ENCODE measurements at places on chromosomes 13 and 19.

DNA sequence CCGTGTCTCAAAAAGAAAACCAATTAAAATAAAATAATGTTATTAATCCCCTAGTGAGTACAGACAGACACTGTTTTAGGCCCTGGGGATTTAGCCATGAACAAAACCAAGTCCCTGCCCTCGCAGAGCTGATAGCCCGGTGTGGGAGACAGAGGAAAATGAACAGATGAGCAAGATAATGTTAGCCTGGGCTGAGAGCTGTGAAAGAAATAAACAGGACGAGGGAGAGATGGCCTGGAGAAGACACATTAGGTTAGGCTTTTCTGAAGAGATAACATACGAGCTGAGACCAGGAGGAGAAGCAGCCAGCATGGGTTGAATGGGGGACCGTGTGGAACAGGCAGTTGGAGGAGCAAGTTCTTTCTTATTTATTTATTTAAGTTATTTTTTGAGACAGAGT is 9.0 kb downstream of the RELB start:
- DNase-seq: no peak

DNA sequence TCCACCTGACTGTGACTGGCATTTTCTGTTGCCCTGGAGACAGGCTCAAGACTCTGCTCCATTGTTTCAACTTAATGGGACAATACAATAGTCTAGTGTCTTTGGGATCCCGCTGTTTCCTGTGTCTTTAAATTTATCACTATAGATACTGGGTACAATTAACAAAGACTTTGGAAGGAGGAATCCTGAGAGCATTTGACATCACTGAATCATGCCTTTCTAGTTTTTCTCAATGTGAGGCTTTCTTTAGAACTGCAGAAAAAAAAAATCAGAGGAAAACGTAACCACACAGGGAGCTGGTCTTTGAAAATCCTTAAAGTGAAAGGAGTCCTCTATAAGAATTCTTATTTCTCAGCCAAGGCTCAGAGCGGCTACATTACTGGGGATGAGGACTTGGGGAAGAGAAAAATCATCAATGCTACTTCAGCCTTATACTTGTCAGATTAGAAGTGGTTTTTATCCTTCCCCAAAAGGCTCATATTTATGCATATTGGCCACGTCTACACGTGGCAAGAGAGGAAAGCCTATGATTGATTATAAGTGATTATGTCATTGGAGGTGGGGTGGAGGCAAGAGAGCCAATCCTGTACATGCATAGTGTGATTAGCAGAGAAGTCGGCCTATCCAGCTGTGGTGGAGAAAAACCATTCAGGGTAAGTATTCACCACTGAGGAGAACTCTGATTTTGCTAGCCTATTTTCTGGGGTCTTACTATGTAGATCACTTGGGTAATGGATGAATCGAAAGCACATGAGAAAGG is 34.4 kb upstream of the UBL3 start:
- no peak for DNase-seq

DNA sequence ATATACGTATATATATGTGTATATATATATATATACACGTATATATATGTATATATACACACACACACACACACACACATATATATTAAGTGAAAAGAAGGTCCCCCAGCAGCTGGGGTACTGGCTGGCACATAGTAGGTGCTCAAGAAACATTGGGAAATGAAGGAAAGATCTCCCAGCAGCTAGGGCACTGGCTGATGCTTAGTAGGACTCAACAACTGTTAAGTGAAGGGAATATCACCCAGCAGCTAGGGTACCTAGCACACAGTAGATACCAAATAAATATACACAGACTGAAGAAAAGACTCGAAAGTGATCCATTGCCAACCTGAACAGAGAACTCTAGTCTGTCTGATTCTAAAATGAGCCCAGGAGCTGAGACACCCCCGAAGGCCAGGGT is 12.2 kb downstream of the PODNL1 start:
- DNase-seq: no peak

DNA sequence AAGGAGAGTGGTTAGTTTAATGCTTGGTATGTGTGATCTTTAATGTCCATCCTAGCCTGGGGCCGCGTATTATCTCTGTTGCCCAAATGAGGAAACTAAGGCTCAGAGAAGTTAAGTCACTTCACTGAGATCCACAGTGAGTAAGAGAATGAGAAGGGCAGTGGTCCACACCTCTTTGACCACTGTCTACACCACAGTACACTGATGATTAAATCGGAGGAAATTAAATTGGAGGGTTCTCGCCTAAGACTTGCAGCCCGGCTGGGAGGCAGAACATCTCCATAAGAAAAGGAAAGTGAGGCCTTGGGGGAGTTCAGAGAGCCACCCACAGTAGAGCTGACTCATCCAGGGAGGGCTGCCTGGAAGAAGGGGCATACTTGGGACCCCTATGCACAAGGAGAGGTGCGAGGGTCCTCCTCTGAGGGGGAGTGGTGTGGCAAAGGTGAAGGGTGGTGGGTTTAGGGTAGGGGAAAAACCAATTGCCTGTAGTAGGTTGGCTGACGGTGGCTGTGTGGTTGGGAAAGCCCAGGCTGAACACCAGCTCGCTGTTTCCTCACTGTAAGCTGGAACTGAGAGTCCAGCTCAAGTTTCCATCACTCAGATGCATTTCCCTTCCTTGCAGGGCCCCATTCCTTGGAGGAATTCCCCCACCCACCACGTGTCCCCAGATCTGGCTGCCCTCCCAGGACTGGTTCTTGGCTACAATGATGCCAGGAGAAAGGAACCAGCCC is 15.0 kb upstream of the DHRS12 start:
- DNase-seq: no peak

DNA sequence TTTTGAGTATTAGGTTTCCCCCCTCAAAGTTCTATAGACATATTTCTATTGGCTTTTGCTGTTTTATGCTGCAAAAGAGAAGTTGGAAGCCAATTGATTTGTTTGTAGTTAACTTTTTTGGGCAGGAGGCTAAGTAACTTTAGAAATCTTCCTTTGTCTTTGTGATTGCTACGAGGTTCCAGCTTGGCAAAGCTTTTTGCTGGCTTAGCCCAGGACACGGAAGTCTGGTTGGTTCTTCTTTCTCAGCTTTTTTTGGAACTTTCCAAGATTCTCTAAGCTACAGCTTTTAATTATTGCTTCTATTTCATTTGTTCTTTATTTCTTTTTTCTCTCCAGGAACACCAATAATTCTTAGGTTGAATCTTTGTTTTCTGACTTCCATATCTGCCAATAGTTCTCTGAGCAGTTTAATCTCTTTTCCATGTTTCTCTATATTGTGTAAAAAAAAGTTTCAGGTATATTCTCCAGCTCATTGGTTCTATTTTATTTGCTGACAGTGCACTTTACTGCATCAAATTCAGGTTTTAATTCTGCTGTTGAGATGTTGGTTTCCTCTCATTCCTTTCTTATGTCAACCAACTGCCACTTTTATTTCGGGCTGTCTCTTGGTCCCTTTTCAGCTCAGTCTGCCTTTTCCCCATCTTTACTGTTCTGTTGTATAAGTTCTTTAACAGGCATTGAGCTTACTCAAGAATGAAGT is 27.8 kb downstream of the MBNL2 start:
- DNase-seq: no peak

GRCh38 chr19:1308718-1309117 is 23.0 kb downstream of the EFNA2 start:
- DNase-seq: no peak

GRCh38 chr19:51719251-51719988 is 4.4 kb downstream of the HAS1 start:
- DNase-seq: no peak

DNA sequence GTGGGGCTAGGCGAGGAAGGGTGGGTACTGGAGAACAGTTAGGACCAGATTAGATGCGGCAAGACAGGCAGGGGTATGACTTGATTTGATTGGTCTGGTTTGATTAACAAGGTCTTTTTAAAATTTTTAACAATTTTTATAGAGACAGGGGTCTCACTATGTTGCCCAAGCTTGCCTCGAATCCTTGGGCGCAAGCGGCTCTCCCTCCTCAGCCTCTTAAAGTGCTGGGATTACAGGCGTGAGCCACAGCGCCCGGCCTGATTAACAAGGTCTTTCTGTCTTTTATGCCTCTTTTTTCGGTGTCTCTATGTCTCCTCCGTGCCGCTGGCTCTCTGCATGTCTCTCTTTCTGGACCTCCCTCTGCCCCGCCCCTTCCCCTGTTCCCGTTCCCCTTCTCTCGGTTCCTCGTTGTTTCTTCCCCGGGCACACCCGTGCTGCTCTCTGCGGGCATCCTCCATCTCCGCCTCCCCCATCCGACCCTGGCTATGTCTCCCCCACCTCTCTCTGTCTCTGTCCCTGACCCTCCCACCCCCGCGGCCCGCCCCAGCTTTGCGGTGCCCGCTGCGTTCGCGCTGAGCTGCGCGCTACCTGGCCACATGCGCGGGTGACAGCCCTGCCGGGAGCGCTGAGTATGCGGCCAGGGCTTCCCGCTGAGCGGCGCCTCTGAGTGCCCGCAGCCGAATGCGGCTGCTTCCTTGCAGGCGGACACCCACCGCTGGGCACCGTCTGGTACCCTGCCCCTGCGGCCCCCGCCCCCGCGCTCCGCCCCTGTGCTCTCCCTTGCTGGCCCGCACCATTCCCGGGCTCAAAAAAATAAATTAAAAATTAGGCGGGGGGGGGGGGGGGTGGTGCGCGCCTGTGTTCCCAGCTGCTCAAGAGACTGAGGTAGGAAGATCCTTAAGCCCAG is 8.1 kb upstream of the SDHAF1 start:
- no peak for DNase-seq

- no peak for DNase-seq
Measured at GRCh38 chr19:35095667-35096368, 19.8 kb upstream of the FXYD3 start.

DNA sequence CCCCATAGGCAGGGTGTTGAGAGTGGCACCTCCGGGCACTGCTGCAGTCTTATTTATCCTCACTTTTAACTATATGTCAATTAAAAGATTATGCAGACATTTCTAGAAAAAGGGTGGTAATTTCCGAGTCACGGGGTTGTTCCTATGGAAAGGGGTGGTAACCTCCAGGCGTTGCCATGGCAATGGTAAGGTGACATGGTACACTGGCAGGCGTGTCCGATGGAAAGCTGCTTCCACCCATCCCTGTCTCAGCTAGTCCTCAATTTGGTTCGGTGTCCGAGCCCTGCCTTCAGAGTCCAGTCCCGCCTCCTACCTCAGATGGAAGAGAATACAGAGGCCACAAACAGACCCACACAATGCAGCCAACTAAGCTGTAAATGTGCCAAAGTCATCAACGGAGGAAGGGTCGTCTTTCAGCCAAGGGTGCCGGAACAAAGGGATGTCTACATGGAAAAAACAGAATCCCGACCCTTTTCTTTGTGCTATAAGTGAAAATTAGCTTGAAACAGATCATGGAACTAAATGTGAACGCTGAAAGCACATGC is 72.6 kb upstream of the C13orf46 start:
- no peak for DNase-seq

GRCh38 chr19:36528921-36529518 is 949 bp upstream of the ZNF260 start:
- DNase-seq: peak; percentile 59

DNA sequence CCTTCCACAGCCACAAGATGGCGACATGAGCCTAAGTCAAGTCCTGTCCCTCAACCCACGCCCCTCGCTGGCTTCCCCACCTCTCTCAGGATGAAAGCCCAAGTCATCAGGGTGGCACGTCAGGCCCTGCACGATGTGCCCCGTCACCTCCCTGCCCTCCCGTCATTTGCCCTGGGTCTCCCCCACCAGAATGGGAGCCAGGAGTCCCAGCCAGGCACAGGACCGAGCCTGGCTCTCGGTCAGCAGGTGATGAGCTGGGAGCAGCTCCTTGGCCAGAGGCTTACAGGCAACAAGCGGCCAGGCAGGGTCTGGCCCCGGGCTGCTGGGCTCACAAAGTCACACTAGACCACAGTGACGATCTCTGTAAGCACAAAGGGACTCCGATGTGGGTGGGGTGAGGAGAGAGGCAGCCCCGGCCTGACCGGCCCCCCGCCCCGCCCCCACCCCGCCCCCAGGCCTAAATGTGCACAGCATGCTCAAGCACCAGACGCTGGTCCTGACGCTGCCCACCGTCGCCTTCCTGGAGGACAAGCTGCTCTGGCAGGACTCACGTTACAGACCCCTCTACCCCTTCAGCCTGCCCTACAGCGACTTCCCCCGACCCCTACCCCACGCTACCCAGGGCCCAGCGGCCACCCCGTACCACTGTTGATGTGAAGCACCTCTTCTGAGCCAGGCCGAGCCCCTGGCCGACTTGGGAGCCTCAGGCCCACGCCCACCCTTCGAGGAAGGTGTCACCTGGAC is 7.3 kb downstream of the MRPL4 start:
- peak; percentile 93 for DNase-seq

DNA sequence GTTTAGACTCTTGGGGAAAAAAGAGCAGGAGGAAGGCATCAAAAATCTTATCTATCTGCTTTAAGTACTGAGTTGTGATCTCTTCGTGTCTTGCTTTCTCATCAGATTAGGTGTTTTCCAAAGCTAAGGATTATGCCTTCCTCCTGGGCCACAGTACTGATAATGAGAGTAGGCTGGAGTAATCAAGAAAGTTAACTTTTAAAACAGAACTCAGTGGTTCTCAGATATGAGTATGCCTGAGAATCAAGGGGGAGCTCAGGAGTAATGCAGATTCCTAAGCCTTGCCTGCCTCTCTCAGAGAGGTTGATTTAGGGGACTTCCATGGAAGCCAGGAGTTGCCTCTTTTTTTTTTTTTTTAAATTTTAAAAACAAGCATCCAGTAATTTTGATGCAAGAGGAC is 23.5 kb downstream of the CDADC1 start:
- DNase-seq: no peak

GRCh38 chr13:111954661-111955411 is 112.1 kb upstream of the SOX1 start:
- DNase-seq: no peak

DNA sequence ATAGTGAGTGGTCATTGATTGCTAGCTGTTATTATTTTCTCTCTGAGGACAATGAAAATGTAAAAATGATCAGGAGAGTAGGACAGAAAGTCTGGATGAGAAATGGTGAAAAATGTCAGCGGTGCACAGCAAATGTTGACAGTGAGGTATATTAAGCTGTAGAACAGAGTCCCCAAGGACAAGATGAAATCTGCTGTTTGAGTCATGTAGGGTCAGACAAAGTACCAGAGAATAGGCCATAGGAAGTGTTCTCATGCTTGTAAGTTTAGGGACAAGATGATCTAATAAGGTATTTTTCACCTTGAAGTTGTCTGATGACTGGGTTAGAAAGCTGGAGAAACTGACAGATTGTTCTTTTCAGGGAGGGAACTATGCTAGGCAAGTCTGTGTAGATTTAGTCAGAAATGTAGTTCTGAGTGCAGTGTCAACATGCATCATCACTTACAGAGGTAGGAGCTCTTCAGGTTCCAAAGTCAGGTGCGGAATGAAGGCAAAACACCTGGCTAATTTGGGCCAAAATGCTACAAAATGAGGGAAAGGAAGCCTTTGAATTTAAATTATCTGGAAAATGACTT is 369.3 kb downstream of the DLEU7 start:
- DNase-seq: no peak

DNA sequence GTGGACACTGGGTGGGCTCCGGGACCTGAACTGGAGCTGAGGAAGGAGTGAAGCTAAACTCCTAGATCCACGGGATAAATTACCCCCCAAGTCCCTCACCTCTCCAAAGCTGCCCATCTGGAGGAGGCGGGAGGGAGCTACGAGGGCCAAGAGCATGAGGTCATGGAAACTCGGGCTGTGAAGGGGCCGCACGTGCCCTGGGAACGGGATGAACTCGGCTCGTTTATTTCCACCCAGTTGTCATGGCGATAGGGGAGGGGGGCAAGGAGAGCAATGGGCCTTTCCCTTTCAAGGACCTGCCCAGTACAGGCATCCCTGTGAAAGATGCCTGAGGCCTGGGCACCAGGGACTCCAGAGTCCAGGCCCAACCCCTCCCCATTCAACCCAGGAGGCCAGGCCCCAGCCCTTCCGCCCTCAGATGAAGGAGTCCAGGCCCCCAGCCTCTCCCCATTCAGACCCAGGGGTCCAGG is 3.8 kb downstream of the PPP1R12C start:
- no peak for DNase-seq

- DNase-seq: peak; percentile 82
Measured at GRCh38 chr19:41753936-41754529, 1.3 kb upstream of the CEACAM6 start.
